ENCODE measurements at places on chromosomes 11 and 22.

DNA sequence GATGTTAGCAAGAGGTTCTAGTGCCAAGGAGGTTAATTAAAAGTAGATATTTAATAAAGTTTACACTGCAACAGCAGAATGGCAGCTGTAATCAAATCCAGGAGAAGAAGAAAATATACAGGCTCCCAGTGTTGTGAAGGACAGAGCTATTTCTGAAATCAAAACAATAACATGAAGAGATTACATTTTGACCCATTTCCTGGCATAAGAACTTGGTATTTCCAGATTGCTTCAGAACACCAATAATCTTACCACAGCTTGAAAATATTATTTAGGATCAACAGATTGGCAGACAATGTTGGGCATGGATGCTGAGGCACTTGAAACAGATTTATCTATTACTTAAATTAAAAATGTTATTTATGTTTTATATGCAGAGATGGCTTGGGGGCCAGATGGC lies 692.5 kb downstream of the KCNA4 start:
- no peak for DNase-seq

DNA sequence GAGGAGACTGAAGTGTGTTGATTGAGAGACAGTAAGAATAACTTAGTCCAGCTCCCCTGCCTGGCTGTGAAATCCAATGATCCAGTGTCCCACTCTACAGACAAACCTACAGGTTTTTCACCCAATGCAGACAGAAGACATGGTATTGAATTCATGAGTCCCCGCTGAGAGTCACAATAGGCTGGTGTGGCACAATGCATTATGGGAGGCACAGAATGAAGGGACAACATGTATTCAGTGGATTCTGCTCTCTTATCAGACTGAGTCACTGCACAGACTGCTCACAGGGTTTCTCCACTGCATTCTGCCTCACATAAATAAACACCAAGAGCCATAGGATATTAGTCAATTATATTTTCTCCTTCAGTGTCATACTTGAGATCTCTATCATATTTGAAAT lies 55.2 kb upstream of the TOP3B start:
- DNase-seq: no peak

DNA sequence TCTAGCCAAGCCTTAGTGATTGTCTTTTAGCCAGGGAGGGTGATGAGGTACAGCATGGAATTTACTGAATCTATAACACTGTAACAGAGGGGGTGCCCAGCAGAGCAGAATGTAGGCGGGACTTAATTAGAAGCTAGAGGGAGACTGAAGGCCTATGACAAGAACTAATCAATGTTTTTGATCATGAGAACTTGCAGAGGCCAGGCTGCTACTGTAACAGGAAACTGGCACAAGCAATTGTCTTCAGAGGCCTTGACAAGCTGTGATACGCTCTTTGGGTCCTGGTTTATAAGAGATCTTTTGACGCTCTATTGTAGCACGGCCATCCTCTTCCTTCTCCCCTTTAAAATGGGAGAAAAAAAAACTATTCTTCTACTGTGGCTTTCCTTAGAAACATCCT lies 1297.3 kb downstream of the JRKL start:
- peak; percentile 24 for DNase-seq

DNA sequence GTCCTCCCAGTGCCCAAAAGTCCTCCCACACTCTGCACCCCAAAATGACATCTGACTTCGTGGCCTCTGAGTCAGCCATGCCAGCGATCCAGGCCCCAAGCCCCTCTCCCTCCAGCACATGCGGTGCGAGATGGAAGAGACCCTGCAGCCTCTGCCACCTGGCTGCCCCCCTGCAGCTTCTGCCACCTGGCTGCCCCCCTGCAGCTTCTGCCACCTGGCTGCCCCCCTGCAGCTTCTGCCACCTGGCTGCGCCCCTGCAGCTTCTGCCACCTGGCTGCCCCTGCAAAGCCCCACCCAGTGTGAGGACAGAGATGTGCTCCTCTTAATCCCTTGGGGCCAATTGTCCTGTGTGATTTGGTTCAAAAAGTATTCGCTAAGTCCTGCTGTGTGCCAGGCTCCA lies 68.0 kb downstream of the WNT7B start:
- DNase-seq: no peak

- peak; percentile 36 for DNase-seq
Measured at GRCh38 chr11:119659971-119660723, 68.9 kb downstream of the NECTIN1 start.

GRCh38 chr22:25853501-25854284 lies 111.7 kb downstream of the MYO18B start:
- DNase-seq: peak; percentile 26

GRCh38 chr22:39839917-39840510 lies 53.5 kb downstream of the ENTHD1 start:
- DNase-seq: no peak

DNA sequence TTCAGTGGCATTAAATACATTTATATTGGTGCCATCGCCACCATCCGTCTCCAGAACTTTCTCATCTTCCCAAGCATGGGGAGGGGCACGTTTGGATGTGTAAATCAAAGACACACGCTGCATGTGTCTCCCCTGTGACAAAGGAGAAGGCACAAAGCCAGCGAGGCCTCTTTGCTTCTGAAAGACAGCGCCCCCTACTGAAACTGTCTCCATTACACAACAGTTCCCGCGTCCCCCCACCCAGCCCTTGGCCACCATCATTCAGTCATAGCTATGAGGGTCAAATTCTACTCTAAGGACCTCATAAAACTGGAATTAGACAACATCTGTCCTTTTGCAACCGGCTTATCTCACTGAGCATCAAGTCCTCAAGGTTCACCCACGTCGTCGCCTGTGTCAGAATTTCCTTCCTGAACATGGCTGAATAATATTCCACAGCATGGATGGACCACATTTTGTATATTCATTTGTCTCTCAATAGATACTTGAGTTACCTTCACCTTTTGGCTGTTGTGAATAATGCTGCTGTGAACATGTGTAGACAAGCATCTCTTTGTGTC lies 64.8 kb downstream of the IGF2 start:
- DNase-seq: no peak

- DNase-seq: no peak
Measured at GRCh38 chr11:3853899-3854659, 1.4 kb upstream of the STIM1 start.

DNA sequence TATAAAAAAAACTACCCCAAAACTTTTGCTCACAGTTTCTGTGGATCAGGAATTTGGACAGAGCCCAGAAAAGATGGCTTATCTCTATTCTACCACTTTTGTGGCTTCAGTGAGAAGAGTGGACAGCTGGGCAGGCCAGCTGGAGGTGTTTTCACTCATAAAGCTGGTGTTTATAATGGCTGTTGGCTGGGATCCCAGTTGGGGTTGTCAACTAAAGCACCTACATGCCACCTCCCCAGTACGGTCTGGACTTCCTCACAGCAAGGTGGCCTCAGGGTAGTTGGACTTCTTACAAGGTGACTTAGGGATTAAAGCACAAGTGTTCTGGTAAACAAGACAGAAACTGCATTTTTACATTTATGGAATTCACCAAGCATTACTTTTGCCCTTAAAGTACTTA lies 171.0 kb downstream of the NELL1 start:
- DNase-seq: no peak

GRCh38 chr11:128235958-128236357 lies 351.4 kb downstream of the ETS1 start:
- no peak for DNase-seq

DNA sequence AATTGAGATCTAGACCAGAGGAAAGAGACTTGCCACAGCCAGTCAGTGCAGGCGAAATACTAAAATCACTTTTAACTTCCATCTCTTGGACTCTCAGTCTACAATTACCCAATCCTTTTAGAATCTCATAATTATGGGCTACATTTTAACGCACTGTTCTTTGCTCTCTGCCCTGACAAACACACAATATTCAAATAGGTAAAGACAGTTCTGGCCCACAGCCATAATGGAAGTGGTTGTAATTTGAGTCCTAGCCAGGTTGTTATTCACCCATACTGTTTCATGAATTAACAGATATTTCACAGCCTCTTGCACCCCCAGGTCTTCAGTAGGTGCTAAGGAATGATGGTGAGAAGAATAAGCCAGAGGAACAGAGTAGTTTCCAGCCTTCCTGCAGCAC lies 830 bp downstream of the C11orf97 start:
- DNase-seq: no peak

DNA sequence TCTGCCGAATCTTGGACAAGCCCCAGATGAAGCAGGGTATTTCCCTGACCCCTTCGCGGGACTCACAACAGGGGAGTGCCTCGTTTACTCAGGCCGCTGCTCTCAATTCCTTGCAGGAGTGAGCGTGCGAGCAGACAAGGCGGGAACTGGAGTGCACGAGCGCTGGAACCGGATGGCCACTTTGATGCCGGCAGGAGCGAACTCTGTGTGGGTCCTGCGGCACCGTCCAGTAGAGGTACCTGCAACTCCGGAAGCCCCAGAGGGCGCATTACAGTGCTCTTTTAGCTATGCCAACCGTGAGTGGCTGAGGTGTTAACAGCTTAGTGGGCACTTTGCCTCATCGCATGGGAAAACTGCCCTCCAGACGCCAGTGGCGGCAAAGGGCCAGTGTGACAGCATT lies 182.3 kb upstream of the ANO3 start:
- no peak for DNase-seq

- no peak for DNase-seq
Measured at GRCh38 chr11:27174021-27174420, 133.4 kb downstream of the BBOX1 start.

DNA sequence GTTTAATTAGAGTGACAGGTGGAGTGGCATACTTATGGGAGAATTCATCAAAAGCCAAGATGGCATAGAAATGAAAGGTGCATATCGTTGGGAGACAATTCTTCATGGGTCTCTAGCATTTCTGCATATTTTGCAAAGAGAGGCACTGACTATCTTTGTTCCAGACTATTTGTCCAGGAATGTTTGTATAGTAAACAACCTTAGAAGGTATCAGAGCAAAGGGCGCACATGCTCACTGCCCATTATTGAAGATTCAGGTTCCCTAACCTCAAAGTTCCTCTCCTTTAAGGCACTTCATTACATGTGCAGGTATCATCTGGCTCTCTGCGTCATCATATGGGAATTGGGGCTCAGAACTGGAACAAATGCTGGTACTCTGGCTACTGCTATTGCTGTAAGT lies 4.7 kb upstream of the NEU3 start:
- no peak for DNase-seq

GRCh38 chr11:92886243-92886905 lies 83.1 kb upstream of the MTNR1B start:
- DNase-seq: peak; percentile 68

DNA sequence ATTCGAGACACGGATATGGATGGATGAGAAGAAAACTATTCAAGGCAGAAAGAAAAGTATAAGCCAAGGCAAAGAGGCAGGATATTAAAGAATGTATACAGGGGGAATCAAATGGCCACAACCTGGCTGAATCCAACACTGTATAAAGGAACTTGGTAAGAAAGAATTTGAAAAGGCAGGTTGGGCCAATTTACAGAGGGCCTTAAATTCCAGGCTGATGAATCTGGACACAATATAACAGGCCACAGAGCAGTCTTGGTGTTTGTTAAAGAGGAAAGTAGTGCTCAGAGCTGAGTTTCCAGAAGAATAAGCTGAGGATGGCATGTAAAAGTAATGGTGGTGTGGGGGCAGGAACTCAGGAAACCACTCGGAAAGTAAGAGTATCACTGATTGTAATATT lies 72.3 kb upstream of the POU2AF2 start:
- no peak for DNase-seq

- no peak for DNase-seq
Measured at GRCh38 chr11:47905358-47906059, 57.4 kb upstream of the NUP160 start.

DNA sequence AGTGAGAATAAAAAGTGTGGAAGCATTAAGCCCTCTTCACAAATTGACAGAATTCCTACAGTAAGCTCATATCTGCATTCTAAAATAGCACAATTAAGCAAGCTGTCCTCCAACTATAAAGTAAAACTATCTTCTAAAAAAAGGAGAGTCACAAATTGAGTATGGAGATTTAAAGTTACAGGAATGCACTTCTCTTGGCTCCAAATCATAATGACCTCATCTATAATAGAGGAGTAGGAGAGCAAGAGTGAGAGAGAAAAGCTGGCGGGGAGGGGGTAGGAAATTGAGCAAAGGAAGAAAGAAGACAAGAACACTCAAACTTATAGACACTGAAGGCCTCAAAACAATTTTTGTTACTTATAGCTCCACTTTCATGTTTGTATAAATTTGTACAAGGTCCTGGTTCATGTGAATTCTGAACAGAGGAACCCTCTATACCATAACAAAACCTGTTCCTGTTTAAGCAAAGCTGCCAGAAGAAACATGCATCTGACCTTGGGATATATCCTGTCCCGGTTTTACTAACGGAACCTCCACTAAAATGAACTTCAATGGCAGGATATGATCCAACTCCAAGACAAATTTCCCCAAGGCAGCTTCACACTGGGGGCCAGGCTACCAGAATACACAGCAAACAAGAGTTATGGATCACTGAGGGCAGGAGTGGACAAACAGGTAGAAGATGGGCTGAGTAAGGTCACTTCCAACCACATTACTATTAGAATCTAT lies 37.2 kb downstream of the SLC35F2 start:
- DNase-seq: no peak

DNA sequence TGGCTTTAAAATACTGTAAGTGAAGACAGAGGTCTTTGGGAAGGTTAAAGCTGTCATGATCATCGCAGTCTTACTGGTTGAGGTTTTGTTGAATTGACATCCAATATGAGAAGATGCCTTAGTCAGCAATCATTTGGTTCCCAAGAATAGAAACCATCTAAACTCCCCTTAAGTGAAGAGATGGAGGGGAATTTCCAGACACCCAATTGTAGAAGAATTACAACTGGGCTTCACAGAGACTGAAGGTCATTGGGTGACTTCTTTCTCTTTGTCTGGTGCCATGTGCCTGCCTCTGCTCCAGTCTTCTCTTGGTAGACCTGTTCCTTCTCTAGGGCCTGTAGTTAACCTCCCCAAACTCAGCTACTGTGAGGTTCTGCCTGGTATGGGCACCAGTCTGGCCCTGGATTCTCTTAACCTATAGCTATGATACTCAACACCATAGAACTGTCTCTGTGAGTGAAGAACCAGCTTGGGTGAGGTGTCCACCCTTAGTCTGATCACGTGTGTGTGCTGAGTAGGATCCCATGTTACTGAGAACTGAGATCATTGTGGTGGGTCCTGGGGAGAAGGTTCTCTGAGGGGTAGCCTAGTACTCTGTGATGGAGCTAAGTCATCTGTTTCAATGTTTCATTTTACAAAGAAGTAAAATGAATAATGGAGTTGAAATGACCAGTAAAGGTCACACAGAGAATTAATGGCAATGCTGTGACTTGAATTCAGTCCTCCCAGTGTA lies 182.5 kb downstream of the CSNK2A3 start:
- DNase-seq: no peak

GRCh38 chr11:48051217-48051830 lies 71.0 kb downstream of the PTPRJ start:
- no peak for DNase-seq

- no peak for DNase-seq
Measured at GRCh38 chr11:119012629-119013170, 5.4 kb downstream of the RPS25 start.

GRCh38 chr11:22677153-22677903 lies 10.9 kb downstream of the GAS2 start:
- DNase-seq: no peak
